ENCODE measurements at places on chromosomes 16 and 17. TPM values are rescaled to one million over a fixed set of nuclear protein-coding genes. Genes with fewer than 3 reads are reported as not detected.

DNA sequence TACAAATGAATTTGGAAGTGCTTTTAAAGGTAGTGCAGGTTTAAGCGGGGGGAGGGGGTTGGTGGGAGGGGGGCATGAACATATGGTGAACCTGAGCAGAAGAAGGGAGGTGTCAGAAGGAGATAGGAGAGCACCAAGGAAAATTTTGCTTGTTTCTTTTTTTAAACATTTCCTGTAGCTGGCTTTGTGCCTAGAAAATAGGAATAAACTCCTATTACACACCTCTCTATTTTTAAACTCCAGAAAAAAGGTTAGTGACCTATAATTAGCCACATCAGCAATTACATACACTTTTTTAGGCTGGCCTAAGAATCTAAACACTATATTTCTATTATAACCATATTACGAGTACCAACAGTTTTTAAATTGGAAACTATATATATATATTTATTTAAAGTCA, 159.1 kb downstream of the SKAP1 start:
- DNase-seq, result no peak

DNA sequence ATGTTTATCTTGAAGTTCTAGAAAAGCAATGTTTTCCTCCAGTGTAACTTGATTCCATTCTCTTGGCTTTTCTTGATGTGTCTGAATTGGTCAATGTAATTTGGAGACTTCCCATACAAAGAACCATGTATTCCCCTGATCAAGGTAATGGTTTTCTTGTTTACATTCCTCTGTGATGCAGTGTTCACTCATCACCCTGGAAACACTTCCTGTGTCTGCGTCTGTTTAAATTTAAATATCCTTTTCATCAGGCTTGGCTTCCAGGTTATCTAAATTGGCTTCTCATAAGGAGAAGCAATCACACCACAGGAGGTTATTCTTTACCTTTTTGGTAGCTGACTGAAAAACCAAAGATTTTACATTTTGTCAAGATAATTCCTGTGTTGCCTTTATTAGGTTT, 237.3 kb upstream of the WSCD1 start:
- no peak for DNase-seq

GRCh38 chr16:4800290-4801041, 2.0 kb downstream of the ROGDI start:
- DNase-seq, result no peak

The WNK4 gene
- polyA plus RNA-seq, result not detected

DNA sequence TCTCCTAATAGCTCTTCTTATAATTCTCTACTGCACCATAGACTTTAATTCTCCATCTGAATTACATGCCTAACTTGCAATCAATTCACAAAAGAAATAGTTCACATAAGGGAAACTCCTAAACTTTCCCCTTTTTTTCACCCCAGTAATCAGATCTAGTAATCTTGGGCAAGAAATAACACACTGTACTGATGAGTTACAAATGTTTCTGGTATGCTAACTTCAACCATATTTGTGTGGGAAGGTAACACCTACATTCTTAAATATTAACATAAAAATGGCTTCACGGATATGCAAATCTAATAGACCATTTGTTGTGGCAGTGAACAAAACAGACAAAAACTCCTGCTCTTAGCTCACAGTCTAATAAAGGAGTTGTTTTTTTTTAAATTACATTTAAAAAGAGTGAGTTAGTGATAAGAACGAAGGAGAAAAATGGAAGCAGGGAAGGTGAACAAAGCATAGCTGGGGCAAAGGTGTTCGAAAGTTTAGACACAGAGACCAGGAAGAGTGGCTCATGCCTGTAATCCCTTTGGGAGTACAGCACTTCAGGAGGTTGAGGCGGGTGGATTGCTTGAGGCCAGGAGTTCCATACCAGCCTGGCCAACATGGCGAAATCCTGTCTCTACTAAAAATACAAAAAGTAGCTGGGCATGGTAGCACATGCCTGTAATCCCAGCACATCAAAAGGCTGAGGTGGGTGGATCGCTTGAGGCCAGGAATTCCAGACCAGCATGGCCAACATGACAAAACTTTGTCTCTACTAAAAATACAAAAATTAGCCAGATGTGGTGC, 34.8 kb downstream of the CMTM3 start:
- no peak for DNase-seq

The CCL23 gene
- polyA plus RNA-seq, result not detected

The EPOP gene
- not detected for polyA plus RNA-seq

GRCh38 chr17:19301274-19301951, 61.1 kb downstream of the B9D1 start:
- DNase-seq, result no peak

- DNase-seq, result no peak
These were observed 5.1 kb upstream of the SOX8 start for GRCh38 chr16:976389-976931.

GRCh38 chr16:12097523-12098428, 121.2 kb downstream of the SNX29 start:
- DNase-seq, result no peak

- DNase-seq, result no peak
These were observed 20.4 kb downstream of the SDK2 start for GRCh38 chr17:73623818-73624217.

- DNase-seq, result no peak
These were observed 31.8 kb upstream of the MAF start for GRCh38 chr16:79632289-79632688.

DNA sequence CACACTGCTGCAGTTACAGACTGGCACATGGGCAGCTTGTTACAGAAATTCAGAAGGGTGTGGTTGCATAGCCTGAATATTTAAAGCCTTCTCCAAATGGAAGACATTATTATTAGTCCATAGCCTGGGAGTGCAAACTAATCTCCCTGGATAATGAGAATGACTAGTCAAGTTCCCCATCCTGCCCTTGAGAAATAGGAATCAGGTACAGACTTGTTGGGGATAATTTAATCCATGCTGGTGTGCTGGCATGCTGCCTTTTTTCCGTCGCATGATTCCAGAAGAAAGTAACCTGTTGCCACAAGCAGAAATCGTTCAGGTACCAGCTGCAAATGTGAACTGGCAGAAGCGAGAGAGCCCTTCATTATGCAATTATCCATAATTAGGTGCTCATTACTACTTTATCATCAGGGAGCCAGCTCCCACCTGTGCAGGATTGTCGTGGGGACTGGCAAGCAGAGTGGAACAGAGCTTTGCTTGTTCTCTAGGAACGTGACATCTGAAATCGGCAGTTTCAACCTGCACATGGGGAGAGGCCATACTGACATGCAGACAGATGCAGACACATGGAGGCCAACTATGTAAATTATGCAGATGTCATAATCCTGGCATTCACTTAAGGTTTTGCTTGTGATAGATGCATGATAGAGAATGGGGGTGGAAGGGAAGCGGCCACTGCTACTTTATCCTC, 419.4 kb downstream of the PMP22 start:
- DNase-seq, result no peak

- DNase-seq, result no peak
These were observed 314.8 kb upstream of the GOT2 start for GRCh38 chr16:59048876-59049275.

DNA sequence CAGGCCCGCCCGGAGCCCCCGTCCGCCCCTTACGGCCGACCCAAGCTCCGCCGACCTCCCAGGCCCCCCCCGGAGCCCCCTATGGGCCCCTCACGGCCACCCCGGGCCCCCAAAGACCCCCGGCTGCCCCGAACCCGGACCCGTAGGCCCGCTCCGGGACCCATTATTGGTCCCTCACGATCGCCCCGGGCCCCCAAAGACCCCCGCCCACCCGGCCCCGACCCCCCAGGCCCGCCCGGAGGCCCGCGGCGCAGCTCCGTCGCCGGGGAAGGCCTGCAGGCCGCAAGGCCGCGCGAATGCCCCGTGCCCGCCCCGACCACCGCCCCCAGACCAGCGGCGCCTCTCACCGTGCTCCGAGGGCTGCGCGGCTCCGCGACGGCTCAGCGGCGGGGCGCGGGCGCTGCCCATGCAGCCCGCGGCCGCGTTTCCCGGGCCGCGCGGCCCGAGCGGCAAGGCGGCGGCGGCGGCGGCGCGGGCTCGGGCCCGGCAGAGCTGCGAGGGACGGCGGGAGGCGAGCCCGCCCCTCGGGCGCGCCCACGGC, 393 bp downstream of the ANKRD11 start:
- DNase-seq, result no peak

The KRT28 gene
- not detected for polyA plus RNA-seq

The RBL2 gene
- polyA plus RNA-seq, result 262 TPM

GRCh38 chr16:12545297-12545610, 258.4 kb downstream of the CPPED1 start:
- DNase-seq, result no peak

GRCh38 chr16:22782314-22782713, 31.6 kb upstream of the HS3ST2 start:
- DNase-seq, result no peak

The NPB gene
- polyA plus RNA-seq, result not detected

GRCh38 chr16:75506574-75506973, 11.3 kb upstream of the CHST6 start:
- DNase-seq, result no peak

DNA sequence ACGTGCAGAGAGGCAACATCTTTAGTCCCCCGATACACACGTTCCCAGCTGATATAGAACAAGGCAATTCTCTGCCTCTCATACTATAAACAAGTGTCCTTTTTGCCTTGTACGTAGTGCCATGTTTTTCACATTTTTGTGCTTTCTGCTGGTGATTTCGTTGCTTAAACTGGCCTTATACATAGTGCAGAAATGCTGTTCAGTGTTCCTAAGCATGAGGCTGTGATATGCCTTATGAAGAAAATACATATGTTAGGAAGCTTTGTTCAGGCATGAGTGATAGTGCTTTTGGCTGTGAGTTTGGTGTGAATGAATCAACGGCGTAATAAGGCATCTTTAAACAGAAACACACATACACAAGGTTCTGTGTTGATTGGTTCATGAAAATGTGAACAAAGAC, 77.2 kb downstream of the KATNIP start:
- DNase-seq, result no peak

- DNase-seq, result no peak
These were observed 145.4 kb downstream of the IRX5 start for GRCh38 chr16:55076053-55076452.

- no peak for DNase-seq
These were observed 87.3 kb downstream of the TMEM100 start for GRCh38 chr17:55635253-55635914.

The NKD1 gene
- 0.44 TPM for polyA plus RNA-seq

DNA sequence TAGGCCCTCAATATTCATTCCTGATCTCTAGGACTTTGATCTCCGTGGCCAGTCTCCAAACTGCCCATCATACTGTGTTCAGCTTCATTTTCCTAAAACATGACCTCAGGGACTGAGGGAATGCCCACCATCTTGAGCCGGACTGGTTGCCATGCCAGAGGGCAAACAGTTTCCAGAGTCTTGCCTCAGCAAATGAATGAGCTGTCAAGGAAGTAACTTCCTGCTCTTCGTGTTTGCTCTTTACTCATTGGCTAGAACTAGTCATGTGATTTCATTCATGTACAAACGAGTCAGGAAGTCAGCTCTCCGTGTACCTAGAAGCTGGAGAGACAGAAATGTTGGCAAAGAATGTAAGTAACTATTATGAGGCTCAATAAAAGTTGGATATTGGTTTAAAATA, 50.2 kb downstream of the ANKFN1 start:
- DNase-seq, result no peak

DNA sequence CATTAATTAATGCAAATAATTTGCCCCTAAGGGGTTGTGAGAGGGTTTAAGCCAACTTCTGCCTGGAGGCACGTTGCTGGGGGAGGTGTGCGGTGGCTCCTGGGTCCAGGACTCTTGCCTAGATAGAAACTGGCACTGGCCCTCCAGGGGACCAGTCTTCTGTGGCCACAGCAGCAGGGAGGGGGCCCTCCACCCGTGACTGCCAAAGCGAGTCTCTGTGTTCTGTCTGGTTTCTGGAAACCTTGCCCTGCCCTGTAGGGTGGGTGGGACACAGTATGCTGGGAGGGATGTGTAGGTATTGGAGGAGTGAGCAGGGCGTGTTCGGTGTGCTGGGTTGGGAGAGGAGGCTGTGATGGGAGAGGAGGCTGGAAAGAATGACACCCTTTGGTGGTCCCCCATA, 78.8 kb downstream of the TBC1D16 start:
- DNase-seq, result no peak

GRCh38 chr16:22847690-22848089, 33.7 kb downstream of the HS3ST2 start:
- DNase-seq, result no peak

The C1QL1 gene
- polyA plus RNA-seq, result not detected

GRCh38 chr16:31367853-31368252, 12.9 kb downstream of the ITGAX start:
- DNase-seq, result no peak

DNA sequence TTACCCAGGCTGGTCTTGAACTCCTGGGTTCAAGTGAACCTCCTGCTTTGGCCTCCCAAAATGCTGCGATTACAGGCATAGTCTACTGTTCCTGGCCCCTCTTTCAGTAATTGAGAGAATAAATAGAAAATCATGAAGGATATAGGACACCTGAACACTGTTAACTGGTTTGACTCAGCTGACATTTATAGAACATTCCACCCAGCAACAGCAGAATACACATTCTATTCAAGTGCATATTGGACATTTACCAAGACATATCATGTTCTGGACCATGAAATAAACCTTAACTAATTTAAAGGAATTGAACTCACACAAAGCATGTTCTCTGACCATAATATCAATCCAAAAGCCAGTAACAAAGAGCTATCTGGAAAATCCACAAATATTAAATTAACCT, 19.8 kb upstream of the BAIAP2 start:
- no peak for DNase-seq

DNA sequence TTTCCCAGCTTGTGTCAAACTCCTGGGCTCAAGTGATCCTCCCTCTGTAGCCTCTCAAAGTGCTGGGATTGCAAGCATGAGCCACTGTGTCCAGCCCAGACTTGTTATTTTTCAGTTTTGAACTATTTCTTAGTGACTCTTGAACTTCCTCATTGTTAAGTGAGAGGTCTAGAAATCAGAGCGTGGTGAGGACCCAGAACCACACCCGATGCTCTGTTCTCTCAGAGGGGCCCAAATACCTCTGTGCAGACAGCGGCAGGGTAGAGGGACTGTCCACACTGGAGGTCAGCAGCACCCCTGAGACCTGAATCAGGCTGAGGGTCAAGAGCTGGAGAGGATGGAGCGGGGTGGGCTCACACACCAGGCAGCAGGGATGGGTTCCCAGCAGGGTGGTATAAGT, 47.7 kb upstream of the MEAK7 start:
- no peak for DNase-seq

The ASPHD1 gene
- polyA plus RNA-seq, result not detected

The HSD17B2 gene
- polyA plus RNA-seq, result 0.16 TPM

Data from naive thymus-derived CD8-positive, alpha-beta T cell (primary cell).